Immature natural killer cell (primary cell): ENCODE measurements at places on chromosomes 13 and 19.

DNA sequence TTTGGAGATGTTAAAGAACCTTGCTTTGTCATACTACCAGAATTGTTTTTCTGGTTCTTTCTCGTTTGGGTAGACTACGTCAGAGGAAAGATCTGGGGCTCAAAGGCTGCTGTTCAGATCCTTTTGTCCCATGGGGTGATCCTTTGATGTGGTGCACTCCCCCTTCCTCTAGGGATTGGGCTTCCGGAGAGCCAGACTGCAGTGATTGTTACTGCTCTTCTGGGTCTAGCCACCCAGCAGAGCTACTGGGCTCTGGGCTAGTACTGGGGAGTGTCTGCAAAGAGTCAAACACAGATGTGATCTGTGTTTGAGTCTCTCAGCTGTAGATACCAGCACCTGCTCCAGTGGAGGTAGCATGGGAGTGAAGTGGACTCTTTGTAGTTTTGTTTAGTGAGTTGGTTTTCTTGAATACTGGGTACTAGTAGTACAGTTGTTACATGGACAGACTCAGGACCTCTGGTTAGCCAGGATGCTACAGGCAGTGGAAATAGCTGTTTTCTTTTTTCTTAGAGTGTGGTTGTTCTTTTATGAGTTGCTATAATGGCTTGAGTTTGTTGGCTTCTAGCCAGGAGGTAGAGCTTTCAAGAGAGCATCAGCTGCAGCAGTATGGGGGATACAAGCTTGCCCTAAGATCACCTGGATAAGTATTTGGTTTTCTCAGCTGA, 34.4 kb downstream of the DNAJC15 start:
- no peak for DNase-seq

DNA sequence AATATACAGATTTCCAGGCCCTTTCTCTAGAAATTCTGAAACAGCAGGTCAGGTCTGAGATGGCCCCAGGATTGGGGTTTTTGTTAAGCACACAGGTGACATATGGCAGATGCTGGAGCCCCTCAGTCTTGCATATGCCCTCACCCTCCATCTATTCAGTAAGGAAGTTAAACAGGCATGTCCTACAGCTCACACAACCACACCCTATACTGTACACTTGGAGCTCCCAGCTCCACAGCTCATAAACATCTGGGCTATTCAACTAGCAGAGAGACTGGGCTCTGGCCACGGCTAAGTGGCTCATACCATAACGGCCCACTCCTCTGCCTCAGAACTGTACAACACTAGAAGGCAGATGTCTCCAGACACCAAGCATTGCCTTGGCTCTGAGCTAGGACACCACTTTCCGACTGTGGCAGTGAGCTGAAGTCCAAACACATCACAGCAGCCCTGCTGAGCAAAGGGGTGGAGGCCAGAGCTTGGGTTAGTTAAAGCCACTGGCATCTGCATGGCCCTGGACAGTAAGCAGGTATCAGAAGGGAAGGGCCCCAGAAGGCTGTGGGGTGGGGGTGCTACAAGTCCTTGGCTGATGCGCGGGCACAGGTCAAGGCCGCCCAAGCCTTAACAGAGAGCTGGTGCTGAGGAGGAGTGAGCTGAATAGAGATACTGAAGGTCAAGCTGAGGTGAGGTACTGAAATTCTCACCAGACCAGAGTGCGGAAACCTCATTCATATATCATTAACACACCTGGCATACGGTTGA, 79.1 kb downstream of the ABCC4 start:
- no peak for DNase-seq

DNA sequence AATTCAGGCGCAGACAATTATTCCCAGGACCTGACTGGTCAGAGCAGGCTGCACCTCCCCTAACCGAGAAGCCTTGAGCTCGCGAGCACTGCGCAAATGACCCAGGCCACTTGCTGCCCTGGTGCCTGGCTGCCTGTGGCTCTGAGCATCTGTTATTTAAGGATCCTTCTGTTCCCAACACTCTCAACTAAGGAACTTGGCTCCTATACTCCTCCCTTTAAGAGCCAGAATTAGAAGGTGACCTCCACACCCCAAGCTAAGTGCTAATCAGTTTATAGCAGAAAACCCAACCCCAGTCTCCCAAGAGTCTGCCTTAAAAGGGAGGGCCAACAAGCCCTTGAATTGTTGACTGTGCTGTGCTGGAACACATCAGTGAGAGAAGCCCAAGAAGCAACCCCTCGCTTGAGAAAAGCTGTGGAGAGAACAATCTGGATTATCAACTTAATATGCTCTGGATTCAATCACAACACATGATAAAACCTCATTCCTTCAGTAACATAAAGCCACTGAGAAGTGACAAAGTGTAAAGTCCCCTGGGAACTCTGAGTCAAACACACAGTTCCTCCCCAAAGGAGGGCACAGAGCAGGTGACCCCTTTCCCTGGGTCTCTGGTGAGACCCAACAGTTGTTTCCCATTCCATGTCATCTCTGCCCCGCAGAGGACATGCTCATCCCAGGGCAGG, 14.6 kb downstream of the AKAP8L start:
- DNase-seq = no peak

DNA sequence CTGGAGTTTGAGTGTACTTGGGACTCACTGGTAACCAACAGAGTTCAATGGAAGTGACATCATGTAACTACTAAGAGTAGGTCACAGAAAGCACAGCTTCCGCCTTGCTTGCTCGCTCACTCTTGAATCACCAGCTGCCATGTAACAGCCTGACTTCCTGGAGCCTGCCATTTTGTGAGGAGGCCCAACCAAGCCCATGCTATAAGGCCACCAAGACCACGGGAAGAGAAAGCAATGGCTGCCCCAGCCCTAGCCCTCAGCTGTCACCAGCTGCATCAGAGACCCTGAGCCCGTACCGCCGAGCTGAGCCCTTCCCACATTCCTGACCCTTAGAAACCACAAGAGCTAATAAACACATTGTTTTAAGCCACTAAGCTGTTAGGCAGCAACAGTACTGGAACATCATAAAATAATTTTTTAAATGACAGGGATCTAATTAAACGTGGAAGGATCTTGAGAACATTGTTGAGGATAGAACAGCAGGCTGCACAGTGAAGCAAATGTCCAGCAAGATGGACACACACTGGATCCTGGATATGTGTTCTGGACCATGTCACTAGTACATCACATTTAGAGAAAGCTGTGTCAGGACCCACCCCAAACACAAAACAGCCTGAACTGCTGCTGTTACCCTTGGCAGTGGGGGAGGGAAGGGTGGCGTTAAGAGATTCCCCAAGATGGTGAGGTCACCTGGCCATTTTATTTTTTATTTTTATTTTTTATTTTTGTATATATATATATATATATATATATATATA, 21.7 kb upstream of the LDLR start:
- DNase-seq = no peak

DNA sequence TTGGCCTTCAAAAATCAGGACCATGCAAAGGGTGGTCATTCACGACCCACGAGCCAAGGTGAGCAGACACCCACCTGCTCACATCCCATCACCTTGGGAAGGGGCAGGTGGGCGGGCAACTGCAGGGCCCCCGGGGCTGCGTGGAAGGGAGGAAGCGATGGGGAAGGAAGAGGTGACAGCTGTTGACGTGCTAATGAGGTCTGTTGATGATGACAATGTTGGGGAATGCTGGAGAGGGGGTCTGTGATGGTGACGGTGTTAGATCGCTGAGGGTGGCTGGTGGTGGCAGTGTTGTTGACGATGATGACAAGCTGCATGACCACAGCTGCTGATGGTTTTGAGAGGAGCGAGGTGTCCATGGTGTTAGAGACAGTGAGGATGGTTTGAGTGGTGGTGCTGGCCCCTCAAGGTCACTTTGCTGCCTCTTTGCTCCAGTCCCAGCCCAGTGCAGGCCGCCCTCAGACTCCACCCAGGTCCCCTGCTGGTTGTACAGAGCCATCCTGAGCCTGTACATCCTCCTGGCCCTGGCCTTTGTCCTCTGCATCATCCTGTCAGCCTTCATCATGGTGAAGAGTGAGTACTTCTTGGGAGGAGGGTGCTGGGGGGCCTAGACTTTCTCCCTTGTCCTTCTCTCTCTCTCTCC, 900 bp downstream of the MCEMP1 start:
- peak; percentile 36 for DNase-seq

DNA sequence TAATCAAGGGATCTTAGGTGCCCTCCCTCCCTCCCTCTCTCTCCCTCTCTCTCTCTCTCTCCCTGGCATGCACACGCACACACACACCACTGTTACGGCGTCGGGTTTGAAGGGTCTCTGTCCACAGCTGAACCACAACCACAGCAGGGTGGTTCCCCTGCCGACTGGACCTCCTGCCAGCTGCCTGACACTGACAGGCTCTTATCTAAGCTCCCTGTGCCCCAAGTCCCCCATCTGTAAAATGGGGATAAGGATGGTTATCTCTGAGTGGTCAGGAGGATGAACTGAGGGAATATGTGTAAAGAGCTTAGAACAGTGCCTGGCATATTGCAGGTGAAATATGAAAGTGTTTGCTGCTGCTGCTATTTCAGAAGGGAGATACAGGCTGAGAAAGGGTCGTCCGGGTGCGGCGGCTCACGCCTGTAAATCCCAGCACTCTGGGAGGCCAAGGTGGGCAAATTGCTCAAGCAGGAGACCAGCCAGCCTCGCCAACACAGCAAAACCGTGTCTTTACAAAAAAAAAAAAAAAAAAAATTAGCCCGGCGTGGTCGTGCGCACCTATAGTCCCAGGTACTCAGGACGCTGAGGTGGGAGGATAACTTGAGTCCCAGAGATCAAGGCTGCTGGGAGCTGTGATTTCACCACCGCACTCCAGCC, 852 bp upstream of the SHISA7 start:
- no peak for DNase-seq

GRCh38 chr19:4322942-4323665, 15.5 kb downstream of the STAP2 start:
- no peak for DNase-seq

- DNase-seq = no peak
These were observed 3.2 kb upstream of the PRR36 start for GRCh38 chr19:7877249-7877836.

DNA sequence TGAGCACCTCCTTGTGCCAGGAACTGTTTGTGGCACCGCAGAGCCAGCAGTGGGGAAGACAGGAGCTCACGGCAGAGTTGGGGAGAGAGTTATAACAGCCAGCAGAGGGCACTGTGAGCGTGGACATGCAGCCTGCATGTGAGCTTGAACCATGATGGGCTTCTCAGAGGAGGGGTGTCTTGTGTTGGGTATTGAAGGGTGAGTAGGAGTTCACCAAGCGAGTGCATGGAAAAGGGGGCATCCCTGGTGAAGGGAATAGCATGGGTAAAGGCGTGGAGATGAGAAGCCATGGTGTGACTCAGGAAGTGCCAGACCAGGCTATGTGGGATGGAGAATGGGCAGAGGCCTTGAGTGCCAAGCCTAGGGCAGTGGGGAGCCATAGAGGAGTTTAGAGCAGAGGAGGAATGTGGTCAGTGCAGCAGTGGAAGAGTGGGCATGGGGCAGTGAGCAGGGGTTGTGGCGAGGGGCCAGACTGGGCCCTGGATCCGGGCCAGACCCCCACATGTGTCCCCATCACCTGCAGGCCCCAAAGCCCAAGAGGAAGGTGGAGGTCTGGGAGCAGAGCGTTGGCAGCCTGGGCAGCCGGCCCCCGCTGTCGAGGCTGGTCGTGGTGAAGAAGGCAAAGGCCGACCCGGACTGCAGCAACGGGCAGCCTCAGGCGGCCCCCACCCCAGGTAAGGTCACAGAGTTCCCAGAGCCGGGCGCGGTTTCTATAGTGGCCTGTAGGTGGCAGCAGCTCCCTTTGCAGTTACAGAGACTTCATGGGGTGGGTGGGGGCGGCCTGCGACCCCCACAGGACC, 11.8 kb upstream of the SHD start:
- peak; percentile 38 for DNase-seq

DNA sequence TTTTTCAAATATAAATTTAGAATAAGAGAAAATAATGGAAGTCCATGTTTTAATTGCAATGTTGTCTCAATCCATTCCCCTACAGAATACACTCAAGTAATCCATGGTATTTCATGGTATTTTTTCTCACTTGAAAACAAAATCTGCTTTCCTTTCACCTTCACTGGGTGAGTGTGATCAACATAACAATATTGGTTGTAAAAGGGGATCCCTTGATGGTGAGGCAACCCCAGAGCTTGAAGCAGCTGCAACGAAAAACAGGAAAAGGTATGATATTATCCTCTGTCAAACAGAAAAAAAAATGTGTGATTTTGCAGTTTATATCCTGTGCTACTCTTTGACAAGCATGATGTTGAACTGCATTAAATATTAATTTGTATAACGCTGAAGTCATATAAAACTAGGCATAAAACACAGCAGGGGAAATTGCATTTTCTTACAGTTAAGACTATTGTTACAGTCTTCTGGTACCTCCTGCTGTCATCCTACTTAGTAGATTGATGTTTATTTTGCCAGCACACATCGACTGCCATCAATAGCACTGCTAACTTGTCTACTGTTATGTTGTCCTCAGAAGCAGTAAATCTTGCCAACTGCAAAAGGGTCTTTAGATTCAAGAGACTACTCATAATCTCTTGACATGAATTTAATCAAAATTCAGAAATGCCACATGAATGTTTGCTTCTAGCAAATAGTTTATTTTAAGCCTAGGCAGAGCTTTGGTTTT, 373.1 kb upstream of the MIR17HG start:
- DNase-seq = no peak

- no peak for DNase-seq
These were observed 458.6 kb downstream of the DCT start for GRCh38 chr13:94020833-94021232.

DNA sequence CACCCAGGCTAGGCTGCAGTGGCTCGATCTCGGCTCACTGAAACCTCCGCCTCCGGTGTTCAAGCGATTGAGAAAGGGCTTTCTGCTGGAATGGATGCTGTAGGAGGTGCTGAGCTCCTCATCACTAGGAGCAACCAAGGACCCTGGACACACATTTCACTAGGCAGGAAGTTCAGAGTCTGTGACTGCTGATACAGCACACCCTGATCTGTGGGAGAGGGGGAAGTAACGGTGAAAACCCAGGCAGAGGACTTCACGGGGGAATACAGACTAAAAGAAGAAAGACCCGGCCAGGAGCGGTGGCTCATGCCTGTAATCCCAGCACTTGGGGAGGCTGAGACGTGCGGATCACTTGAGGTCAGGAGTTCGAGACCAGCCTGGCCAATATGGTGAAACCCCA, 11.9 kb upstream of the NOTCH3 start:
- DNase-seq = no peak

- DNase-seq = no peak
These were observed 122.0 kb downstream of the ENOX1 start for GRCh38 chr13:43664700-43665191.

DNA sequence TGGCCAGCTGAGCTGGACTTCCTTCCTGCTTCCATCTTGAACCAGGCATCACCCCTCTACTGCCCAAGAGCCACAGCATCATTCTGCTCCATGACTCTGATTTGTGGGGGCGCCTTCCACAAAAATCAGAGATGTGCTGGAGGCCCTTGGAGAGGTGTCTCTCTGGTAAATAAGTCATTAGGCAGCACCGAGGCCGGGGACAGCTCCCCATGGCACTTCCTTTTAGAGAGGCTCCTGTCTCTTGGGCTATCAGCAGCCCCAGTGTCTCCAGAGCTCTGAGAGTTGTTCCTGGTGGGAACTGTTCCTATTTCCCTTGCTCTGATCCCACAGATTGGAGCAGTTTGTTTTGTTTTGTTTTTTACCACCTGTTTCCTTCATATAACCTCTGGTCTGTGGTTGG, 19.9 kb downstream of the NWD1 start:
- no peak for DNase-seq
